Smooth muscle cell of bladder (primary cell): ENCODE measurements at places on chromosomes 13 and 19. TPM values are rescaled to one million over a fixed set of nuclear protein-coding genes. Genes with fewer than 3 reads are reported as not detected.

B3GNT8 gene
- 0.71 and 2.3 TPM in 2 replicates for total RNA-seq

CALR3 gene
- total RNA-seq, result 0.14 TPM in 1 of 2 replicates, not detected in the other

SMAD9 gene
- total RNA-seq, result 7.4 and 10.3 TPM in 2 replicates

FFAR1 gene
- total RNA-seq, result not detected in 2 replicates

GNG7 gene
- 0.14 and 0.37 TPM in 2 replicates for total RNA-seq

PROZ gene
- not detected in 2 replicates for total RNA-seq

CYTH2 gene
- 23.8 and 29.7 TPM in 2 replicates for total RNA-seq

CBLC gene
- total RNA-seq, result 0.14 TPM in 1 of 2 replicates, not detected in the other

CGB3 gene
- not detected in 2 replicates for total RNA-seq

CAMSAP3 gene
- total RNA-seq, result not detected in 2 replicates

SHANK1 gene
- total RNA-seq, result 2.5 and 3.1 TPM in 2 replicates

MLNR gene
- not detected in 2 replicates for total RNA-seq

ZNF256 gene
- 3.6 and 3.8 TPM in 2 replicates for total RNA-seq

GJB2 gene
- under 0.01 and 0.14 TPM in 2 replicates for total RNA-seq

MAP4K1 gene
- under 0.01 and 0.37 TPM in 2 replicates for total RNA-seq

ZSCAN22 gene
- 1.4 and 2.1 TPM in 2 replicates for total RNA-seq

MYO1F gene
- total RNA-seq, result 0.14 and 0.37 TPM in 2 replicates

TRPC4 gene
- 3.1 and 5.9 TPM in 2 replicates for total RNA-seq

LHB gene
- total RNA-seq, result not detected in 2 replicates

URAD gene
- total RNA-seq, result not detected in 2 replicates

CHST8 gene
- under 0.01 TPM in 1 of 2 replicates, not detected in the other for total RNA-seq

GIPC3 gene
- total RNA-seq, result not detected in 2 replicates

SYNGR4 gene
- total RNA-seq, result not detected in 2 replicates

HCST gene
- total RNA-seq, result 1.00 and 2.8 TPM in 2 replicates

WDR88 gene
- total RNA-seq, result not detected in 2 replicates

HRC gene
- 0.09 TPM in 1 of 2 replicates, not detected in the other for total RNA-seq

CYP2A6 gene
- total RNA-seq, result not detected in 2 replicates

NPAS1 gene
- total RNA-seq, result 0.28 and 0.74 TPM in 2 replicates

ZNF578 gene
- total RNA-seq, result 3.1 and 3.4 TPM in 2 replicates

NFKBIB gene
- 7.5 and 8.9 TPM in 2 replicates for total RNA-seq

IGFL4 gene
- total RNA-seq, result not detected in 2 replicates

CEACAM7 gene
- not detected in 2 replicates for total RNA-seq

ZNF208 gene
- 0.85 and 2.0 TPM in 2 replicates for total RNA-seq

FAM216B gene
- total RNA-seq, result 0.09 and 0.14 TPM in 2 replicates
